ENCODE measurements at places on chromosomes 6 and 20. TPM values are rescaled to one million over a fixed set of nuclear protein-coding genes. Genes with fewer than 3 reads are reported as not detected.

FRK gene
- 0.82 TPM for total RNA-seq

OXT gene
- not detected for total RNA-seq

TPBG gene
- total RNA-seq, result 96.9 TPM

DNA sequence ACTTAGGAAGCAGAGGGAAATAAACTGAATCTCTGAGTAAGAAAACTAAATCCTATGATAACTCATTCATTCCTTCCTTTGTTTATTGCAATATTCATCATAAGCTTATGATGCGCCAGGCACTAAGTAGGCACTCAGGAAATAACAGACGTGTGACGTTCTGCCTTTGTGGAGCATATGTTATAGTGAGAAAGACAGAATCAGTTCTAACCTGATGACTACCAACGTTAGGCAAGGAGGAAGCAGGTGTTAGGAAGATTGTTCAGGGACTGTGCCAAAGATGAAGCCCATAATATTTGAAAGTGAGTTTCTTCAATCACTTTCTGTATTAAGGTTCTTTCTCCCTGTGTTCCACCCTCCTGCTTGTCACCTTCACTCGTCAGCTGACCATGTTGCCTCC is 3.6 kb downstream of the HLA-DQA2 start:
- no peak for DNase-seq
- peaks cover 92% of the 10 kb centered on the region for H3K27me3 ChIP-seq
- no peak overlapping the region for H3K27ac ChIP-seq
- no peak overlapping the region for H3K4me3 ChIP-seq

DNA sequence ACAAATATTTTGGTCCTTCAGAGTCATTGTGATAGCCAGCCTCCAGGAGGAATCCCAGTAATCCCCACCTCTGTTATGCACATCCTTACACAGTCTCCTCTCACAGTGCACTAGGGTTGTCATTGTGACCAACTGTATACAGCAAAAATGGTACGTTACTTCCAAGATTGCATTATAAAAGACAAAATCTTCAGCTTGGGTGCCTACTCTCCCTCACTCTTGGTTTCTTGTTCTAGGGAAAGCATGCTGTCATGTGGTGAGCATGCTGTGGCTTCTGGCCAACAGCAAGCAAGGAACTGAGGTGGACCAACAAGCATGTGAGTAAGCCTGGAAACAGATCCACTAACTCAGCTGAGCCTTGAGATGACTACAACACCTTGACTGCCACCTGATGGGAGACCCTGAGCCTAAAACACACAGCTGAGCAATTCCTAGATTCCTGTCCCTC is 130.1 kb upstream of the DST start:
- H3K4me3 ChIP-seq, result no peak overlapping the region
- H3K4me1 ChIP-seq, result peaks cover 8% of the 10 kb centered on the region
- DNase-seq, result peak; percentile 79
- H3K27me3 ChIP-seq, result no peaks in the 10 kb centered on the region
- no peaks in the 10 kb centered on the region for H3K36me3 ChIP-seq
- H3K27ac ChIP-seq, result peak overlapping the region; percentile 32

GRCh38 chr6:130432838-130433237 is 67.0 kb downstream of the TMEM200A start:
- H3K4me1 ChIP-seq, result peaks cover 7% of the 10 kb centered on the region
- no peak for DNase-seq
- no peaks in the 10 kb centered on the region for H3K36me3 ChIP-seq

DNA sequence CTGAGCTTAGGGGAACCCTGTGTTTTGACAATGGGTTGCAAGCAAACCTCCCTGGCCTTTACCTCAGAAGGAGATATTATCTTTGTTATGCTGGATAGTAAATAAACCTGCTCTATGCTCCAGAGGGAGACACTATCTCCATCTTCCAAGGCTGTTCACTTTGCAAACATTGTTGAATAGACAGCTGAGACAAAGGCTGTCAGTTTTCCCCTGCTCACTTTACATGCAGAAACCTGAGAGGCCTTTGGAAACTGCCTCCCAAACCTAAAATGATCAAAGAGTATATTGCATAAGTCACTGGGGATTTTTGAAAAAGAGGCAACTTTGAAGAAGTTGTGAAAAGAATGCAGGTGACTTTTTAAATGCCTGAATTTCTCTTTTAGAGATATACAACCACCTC is 61.6 kb downstream of the MRAP2 start:
- no peaks in the 10 kb centered on the region for H3K36me3 ChIP-seq
- no peaks in the 10 kb centered on the region for H3K4me1 ChIP-seq
- H3K27me3 ChIP-seq, result no peaks in the 10 kb centered on the region
- no peak overlapping the region for H3K27ac ChIP-seq
- DNase-seq, result no peak

DNA sequence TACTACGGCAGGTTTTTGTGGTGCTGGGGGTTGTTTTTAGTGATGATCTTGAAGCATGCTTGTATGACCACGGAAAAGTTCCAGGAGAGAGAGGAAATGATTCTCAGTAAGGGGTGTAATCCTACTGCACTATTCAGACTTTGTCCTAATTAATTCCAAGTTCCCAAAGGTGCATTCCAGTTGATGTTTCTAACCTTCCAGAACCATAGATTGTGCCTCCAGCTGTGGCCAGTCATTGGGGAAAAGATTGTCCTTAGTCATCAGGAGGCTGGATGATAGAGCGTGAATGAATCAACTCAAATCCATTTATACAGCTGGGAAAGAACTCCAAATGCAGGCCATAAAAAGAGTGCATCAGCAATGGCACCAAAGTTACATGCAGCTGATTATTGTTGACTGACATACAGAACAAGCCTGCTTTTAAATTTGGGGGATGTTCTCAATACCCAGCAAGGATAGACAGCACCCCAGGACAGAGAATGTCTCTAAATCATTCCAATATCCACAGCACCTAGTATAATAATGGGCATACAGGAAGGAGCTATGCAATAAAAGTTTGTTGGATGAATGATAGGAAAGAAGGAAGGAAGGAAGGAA is 27.8 kb upstream of the PKHD1 start:
- no peaks in the 10 kb centered on the region for H3K27me3 ChIP-seq
- H3K4me3 ChIP-seq, result no peak overlapping the region
- no peak overlapping the region for H3K27ac ChIP-seq

- DNase-seq, result no peak
- H3K27ac ChIP-seq, result no peak overlapping the region
- peaks cover 30% of the 10 kb centered on the region for H3K4me1 ChIP-seq
- no peaks in the 10 kb centered on the region for H3K27me3 ChIP-seq
- no peaks in the 10 kb centered on the region for H3K36me3 ChIP-seq
- H3K4me3 ChIP-seq, result no peak overlapping the region
These were observed 37.7 kb downstream of the FRK start for GRCh38 chr6:116022841-116023445.

DNA sequence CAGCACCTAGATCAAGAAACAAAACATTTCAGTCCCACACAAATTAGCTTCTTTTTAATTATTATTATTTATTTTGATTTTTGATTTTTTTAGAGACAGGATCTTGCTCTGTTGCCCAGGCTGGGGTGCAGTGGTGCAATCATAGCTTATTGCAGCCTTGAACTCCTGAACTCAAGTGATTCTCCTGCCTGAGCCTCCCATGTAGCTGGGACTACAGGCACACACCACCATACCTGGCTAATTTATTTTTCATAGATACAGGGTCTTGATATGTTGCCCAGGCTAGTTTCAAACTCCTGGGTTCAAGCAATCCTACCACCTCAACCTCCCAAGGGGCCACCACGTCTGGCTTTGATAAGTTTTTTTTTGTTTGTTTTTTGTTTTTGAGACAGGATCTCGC is 24.6 kb downstream of the SNAI1 start:
- H3K4me1 ChIP-seq, result peaks cover 6% of the 10 kb centered on the region
- H3K36me3 ChIP-seq, result no peaks in the 10 kb centered on the region
- H3K27ac ChIP-seq, result no peak overlapping the region
- H3K4me3 ChIP-seq, result no peak overlapping the region

DNA sequence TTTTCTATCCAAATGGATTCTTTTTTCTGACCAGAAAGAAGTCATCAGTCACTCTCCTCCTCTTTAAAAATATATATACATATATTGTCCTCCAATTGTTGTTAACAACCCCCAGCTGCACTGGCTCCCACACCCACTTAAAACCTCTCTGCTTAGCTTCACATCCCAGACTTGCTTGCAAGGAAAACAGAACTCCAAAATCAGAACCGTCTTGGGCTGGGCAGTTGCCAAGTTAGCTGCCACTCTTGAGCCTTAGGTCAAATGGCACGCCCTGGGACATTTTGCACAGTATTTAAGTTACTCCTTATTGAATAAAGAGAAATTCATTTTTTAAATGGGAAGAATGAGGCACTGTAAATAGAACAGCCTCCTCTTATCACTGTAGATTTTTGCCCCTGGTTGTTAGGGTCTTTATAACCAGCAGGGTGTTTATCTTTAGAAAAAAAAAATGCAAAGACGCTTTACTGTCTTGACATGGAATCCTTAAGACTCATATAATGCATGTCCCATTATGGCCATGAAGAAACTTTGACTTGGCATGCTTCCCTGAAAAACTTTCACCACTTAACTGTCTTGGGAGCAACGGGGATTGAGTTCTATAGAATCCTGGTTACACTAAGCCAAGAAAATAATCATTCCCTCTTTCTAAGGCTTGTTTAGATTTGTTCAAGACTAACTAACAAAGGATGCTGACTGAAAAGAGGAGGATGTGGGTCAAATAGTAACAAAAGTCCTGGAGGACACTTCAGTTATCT is 204.5 kb downstream of the ISM1 start:
- no peak overlapping the region for H3K27ac ChIP-seq
- H3K4me1 ChIP-seq, result no peaks in the 10 kb centered on the region
- H3K4me3 ChIP-seq, result no peak overlapping the region
- H3K36me3 ChIP-seq, result peaks cover 6% of the 10 kb centered on the region
- no peaks in the 10 kb centered on the region for H3K27me3 ChIP-seq

GRCh38 chr6:155586090-155586489 is 130.5 kb upstream of the NOX3 start:
- H3K4me1 ChIP-seq, result no peaks in the 10 kb centered on the region
- no peak overlapping the region for H3K4me3 ChIP-seq
- peaks cover 25% of the 10 kb centered on the region for H3K27me3 ChIP-seq
- H3K27ac ChIP-seq, result no peak overlapping the region

DNA sequence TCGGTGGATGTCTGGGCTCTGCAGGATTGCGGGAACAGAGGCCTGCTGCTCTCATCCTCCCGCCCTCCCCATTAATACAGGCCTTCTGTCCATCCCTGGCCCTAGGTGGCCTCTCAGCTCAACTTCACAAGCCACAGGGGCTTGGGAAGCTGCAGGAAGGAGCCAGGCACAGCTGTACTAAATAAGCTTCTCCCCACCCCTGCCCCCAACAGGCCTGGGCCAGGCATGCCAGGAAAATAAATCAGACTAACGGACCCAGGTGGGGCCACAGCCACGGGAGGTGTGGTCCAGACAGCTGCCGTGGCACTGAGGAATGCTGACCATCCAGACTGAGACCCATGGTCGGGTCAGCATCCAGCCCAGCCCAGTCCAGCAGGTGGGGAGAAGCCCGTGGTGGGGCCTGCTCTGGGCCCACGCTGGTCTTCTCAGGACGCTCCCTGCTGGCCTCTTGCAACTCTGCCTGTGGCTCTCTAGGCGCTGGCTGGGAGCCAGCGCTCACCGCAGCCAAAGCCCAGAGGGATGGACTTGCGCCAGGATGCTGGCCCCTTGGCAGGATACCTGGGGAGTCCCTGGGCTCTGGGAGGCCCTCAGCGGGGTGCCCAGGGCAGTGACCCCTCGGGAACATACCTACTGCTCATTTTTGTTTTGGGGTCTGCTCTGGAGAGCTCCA is 8.6 kb upstream of the YTHDF1 start:
- H3K4me1 ChIP-seq, result peaks cover 9% of the 10 kb centered on the region
- no peak overlapping the region for H3K4me3 ChIP-seq
- H3K36me3 ChIP-seq, result no peaks in the 10 kb centered on the region
- peaks cover 26% of the 10 kb centered on the region for H3K27me3 ChIP-seq
- H3K27ac ChIP-seq, result no peak overlapping the region

GRCh38 chr20:49608752-49609670 is 41.1 kb upstream of the PTGIS start:
- no peak overlapping the region for H3K27ac ChIP-seq
- no peaks in the 10 kb centered on the region for H3K36me3 ChIP-seq
- no peaks in the 10 kb centered on the region for H3K27me3 ChIP-seq

DNA sequence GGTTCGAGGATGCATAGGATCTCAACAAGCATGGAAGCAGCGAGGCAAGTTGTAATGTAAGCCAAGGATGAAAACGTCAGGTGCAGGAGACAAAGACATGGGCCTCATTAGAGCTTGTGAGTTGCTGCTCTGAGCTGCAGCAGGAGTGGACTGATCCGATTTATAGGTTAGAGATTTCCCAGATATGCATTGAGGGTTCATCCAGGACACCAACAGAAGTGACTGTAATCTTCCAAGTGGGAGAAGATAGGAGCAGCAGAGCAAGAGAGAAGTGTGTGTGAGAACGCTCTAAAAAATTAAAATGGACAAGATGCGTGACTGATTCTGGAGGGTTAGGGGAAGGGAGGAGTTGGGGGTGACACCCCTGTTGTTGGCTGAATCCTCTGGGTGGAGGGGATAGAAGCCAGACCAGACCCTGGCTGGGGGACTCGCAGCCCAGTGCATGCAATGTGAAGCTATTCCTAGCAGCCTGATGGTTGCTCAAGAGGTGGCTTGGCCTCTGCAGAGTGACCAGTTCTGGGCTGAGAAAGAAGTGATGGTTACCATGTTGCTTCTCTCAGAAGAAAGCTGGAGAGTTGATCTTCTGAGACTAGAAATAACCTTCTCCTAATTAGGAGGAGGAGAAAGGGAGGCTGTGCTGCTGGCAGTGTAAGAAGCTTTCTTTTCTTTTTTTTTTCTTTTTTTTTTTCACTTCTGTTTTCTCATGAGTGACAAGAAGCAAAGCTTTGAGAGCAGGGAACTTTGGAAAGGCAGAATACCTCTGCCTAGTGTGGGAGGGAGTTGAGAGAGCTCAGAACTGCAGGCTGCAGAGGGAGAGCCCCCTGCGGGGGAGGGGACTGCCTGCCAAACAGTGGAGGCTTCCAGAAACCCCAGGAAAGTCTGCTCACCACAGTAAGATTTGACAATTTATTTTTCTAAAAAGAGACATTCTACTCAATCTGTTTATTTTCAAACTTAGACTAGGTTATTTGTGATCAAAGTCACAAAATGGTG is 116.9 kb downstream of the SLX4IP start:
- no peaks in the 10 kb centered on the region for H3K27me3 ChIP-seq
- H3K27ac ChIP-seq, result no peak overlapping the region
- H3K4me3 ChIP-seq, result no peak overlapping the region
- H3K36me3 ChIP-seq, result no peaks in the 10 kb centered on the region
- no peak for DNase-seq

GRCh38 chr20:62843656-62844055 is 18.0 kb downstream of the TCFL5 start:
- no peak overlapping the region for H3K4me3 ChIP-seq
- H3K27me3 ChIP-seq, result no peaks in the 10 kb centered on the region
- peaks cover 18% of the 10 kb centered on the region for H3K36me3 ChIP-seq
- H3K27ac ChIP-seq, result peak overlapping the region; percentile 42
- peak; percentile 23 for DNase-seq
- H3K4me1 ChIP-seq, result peaks cover 8% of the 10 kb centered on the region

DNA sequence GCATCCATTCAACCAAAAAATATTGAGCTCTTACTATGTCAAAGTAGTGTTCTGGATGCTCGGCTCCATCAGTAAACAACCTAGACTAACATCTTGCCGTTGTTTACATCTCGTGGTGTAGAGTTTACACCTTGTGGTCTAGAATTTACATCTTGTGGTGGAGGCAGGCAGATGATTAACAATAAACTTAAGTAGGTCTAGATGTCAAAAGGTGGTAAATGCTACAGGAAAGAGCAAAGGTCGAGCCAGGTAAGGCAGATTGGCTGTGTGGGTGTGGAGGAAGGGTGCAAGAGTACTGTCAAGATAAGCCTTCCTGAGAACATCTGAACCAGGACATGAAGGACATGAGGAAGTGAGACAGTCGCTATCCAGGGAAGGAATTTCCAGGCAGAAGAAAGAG is 88.4 kb upstream of the ESR1 start:
- H3K27ac ChIP-seq, result no peak overlapping the region
- no peak overlapping the region for H3K4me3 ChIP-seq
- no peaks in the 10 kb centered on the region for H3K4me1 ChIP-seq
- no peaks in the 10 kb centered on the region for H3K27me3 ChIP-seq

All from MCF 10A (cell line).